ENCODE measurements at places on chromosomes 2 and 18. TPM values are rescaled to one million over a fixed set of nuclear protein-coding genes. Genes with fewer than 3 reads are reported as not detected.

Gene IL36RN
- total RNA-seq, result not detected

- no peaks in the 10 kb centered on the region for H3K36me3 ChIP-seq
- H3K27me3 ChIP-seq, result no peaks in the 10 kb centered on the region
- H3K27ac ChIP-seq, result no peak overlapping the region
- DNase-seq, result no peak
These were observed 414.7 kb downstream of the LRATD1 start for GRCh38 chr2:15047184-15047583.

- no peaks in the 10 kb centered on the region for H3K36me3 ChIP-seq
- no peaks in the 10 kb centered on the region for H3K4me1 ChIP-seq
- no peak overlapping the region for H3K27ac ChIP-seq
- no peak for DNase-seq
These were observed 411.6 kb downstream of the RND3 start for GRCh38 chr2:150075831-150076230.

Gene DNAJC5G
- not detected for total RNA-seq

Gene C2orf76
- 12.0 TPM for total RNA-seq

Gene CNDP1
- 0.13 TPM for total RNA-seq

- no peak overlapping the region for H3K27ac ChIP-seq
- H3K4me1 ChIP-seq, result peaks cover 3% of the 10 kb centered on the region
- H3K27me3 ChIP-seq, result no peaks in the 10 kb centered on the region
- H3K4me3 ChIP-seq, result no peak overlapping the region
- no peak for DNase-seq
These were observed 14.0 kb downstream of the KIF5C start for GRCh38 chr2:148888986-148889385.

Gene MALT1
- 22.6 TPM for total RNA-seq

Gene TBR1
- not detected for total RNA-seq

- H3K36me3 ChIP-seq, result no peaks in the 10 kb centered on the region
These were observed 463.6 kb upstream of the REG3G start for GRCh38 chr2:78561876-78562275.

Gene FEV
- total RNA-seq, result not detected

GRCh38 chr2:238761868-238762267 is 86.0 kb upstream of the TWIST2 start:
- no peak overlapping the region for H3K4me3 ChIP-seq
- H3K4me1 ChIP-seq, result no peaks in the 10 kb centered on the region
- no peaks in the 10 kb centered on the region for H3K27me3 ChIP-seq
- no peak overlapping the region for H3K27ac ChIP-seq
- no peak for DNase-seq
